Stomach (tissue), 19 donors: ENCODE measurements at places on chromosomes 2 and 18. TPM values are rescaled to one million over a fixed set of nuclear protein-coding genes. Genes with fewer than 3 reads are reported as not detected.

The ADGRF3 gene
- total RNA-seq = 0.29 TPM

GRCh38 chr2:203453858-203454451 lies 81.1 kb downstream of the RAPH1 start:
- peak; percentile 83 for DNase-seq

DNA sequence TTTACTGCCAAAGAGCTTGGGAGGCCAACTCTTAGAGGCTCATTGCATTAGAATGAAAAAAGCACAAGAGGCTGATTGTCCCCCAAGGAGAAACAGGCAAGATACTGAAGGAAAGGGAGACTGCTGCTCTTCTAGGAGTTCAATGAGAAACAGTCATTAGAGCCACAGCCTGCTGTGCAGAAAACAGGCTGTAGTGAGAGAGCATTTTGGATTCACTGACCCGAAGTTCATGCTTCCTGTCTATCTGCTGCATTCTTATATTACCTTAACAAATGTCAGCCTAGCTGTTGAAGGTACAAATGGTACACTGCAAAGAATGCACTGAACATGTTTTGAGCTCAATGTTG lies 423.3 kb downstream of the SETBP1 start:
- DNase-seq = no peak

DNA sequence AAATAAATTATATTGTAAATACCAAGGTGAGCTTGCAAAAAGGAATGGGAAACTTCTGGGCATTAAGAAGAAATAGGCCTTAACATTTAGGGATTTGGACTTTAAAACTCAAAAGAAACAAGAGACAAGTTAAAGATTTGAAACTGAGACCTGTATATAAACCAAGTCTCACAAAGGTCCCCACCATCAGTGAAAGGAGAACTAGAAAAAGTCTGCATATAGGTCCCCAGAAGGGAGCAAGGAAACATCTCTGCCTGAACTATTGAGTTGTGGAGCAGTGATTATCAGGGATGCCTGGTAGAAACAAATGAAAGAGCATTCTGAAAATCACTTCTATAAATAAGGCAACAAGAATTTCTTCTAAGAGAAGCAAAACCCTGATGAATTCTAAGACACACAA lies 30.5 kb upstream of the ITGAV start:
- DNase-seq = no peak

The REG3A gene
- 3.1 TPM for total RNA-seq

- no peak for DNase-seq
These were observed 716.1 kb downstream of the DCC start for GRCh38 chr18:53056064-53056463.
